ENCODE measurements at places on chromosomes 2 and 18. TPM values are rescaled to one million over a fixed set of nuclear protein-coding genes. Genes with fewer than 3 reads are reported as not detected.

ANKRD36C gene
- total RNA-seq: 111 TPM

EVX2 gene
- not detected for total RNA-seq

ZNF385B gene
- total RNA-seq: 3.6 TPM

RAB6D gene
- total RNA-seq: not detected

CLEC4F gene
- not detected for total RNA-seq

ACOXL gene
- total RNA-seq: 0.99 TPM

AGXT gene
- total RNA-seq: not detected

EFHD1 gene
- 30.4 TPM for total RNA-seq

EPG5 gene
- total RNA-seq: 40.3 TPM

TSN gene
- total RNA-seq: 52.8 TPM

GPR39 gene
- total RNA-seq: 4.3 TPM

TMEM169 gene
- 4.3 TPM for total RNA-seq

ALK gene
- 0.29 TPM for total RNA-seq

All from metanephros (tissue), 2 donors.